ENCODE measurements at places on chromosomes 7 and 10.

- DNase-seq = no peak
Measured at GRCh38 chr7:134447383-134447782, 11.5 kb downstream of the AKR1B1 start.

- DNase-seq = peak; percentile 37
Measured at GRCh38 chr10:22615819-22616499, 98.4 kb downstream of the PIP4K2A start.

GRCh38 chr10:85067955-85068354 lies 739.6 kb downstream of the CCSER2 start:
- DNase-seq = no peak

- DNase-seq = no peak
Measured at GRCh38 chr7:81445462-81445861, 324.4 kb downstream of the HGF start.

- DNase-seq = no peak
Measured at GRCh38 chr10:13938950-13939349, 352.2 kb downstream of the PRPF18 start.

DNA sequence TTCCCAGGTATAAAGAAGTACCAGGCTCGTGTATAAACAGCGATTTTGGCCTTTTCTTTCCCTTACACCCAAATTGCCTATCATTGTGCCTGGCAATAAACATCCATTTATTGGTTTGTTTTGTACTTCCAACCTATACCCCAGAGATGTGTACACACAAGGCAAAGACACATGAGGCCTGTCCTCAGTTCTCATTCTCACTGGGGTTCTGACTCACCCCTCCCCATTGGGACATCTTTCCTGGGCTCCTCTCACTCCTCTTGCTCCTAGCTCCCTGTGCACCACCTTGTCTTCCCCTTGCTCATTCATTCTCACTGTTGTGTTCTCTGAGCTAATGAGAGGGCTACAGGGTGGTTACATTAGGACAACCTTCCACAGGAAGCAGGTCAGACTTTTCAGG lies 240.7 kb downstream of the ANK3 start:
- DNase-seq = no peak

DNA sequence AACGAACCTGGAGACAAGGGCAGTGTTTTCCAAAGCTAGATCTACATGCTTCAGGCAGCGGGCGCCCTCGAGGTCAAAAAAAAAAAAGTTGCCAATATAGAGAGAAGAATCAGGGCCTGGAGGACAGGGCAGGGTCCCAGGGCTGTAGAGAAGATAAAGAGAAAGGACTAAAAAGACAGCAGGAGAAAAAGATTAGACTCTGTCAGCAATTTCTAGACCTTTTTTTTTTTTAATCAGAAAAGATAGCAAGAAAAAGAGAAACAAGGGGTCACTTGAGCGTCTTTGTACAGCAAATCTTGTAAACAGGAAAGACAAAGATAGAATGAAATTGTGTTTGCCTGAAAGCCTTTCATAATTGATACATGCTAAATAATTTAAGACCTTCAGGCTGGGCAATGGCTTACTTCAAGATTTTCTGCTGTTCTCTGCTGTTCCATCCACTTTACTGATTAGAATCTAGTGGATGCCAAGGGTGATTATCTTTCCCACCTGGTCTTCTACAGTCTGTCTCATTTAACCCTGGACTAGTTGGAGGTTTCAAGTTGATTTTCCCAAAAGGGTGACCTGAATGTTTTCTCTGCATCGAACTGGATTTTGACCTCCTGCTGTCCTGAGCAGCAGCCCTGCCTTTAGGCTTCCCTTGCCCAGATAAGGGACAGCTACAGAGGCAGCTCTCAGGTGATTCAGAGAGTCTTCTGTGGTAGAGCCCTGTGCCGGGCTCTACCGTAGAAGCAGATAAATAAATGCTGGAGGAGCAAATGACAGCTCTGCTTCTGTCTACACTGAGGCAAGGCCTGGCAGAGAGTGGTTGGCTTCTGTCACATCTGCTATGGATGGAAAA lies 5.1 kb downstream of the LMOD2 start:
- no peak for DNase-seq

- DNase-seq = no peak
Measured at GRCh38 chr7:45189151-45189970, 31.8 kb downstream of the RAMP3 start.

DNA sequence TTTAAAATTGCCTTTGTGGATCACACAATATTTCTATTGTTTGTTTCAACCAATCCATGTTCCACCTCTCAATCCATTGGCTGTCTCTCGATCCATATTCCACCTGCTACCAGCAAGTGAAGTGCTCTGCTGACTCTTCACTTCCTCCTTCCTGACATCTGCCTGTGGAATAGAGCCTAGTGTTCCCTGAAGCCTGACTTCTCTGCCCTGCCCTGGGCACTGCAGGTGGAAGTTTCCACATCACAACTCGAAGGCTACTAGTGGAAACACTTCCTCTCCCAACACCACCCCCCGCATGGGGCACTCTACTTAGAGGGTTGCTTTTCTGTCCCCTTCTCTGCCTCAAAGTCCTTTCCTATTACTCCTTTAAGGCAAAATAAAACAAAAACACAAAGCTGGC lies 563.8 kb upstream of the IGFBP3 start:
- no peak for DNase-seq

DNA sequence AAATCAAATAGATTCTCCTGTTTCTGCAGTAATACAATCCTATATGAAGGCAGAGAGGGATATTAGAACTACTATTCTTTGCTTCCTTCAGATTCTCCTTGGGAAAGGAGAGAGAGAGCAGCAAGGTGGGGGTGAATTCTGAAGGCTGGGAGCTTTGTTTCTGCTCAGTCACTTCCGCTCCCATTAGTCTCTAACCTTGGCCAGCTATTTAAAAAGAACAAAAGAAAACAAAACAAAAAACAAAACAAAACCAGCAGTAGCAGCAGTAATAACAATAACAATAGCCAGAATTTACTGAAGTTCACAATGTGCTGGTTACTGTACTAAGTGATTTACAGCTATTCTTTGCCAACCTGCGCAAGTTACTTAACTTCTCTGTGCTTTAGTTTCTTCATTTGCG lies 9.9 kb downstream of the GPR85 start:
- no peak for DNase-seq

DNA sequence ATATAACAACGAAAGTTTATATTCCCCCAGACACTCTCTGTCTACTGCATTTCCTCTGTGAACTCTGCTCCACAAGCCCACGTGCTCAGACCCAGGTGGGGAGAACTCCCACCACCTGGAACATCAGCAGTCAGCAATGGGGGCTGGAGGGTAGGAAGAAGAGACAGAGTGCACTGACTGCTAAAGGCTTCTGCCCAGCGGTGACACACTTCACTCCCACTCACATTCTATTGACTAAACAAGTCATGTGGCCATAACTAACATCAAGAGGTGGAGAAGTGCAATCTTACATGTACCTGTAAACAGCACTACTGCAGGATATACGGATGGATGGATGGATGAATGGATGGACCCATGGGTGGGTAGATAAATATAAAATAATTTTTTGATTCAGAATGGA lies 122.2 kb downstream of the MPP7 start:
- no peak for DNase-seq

DNA sequence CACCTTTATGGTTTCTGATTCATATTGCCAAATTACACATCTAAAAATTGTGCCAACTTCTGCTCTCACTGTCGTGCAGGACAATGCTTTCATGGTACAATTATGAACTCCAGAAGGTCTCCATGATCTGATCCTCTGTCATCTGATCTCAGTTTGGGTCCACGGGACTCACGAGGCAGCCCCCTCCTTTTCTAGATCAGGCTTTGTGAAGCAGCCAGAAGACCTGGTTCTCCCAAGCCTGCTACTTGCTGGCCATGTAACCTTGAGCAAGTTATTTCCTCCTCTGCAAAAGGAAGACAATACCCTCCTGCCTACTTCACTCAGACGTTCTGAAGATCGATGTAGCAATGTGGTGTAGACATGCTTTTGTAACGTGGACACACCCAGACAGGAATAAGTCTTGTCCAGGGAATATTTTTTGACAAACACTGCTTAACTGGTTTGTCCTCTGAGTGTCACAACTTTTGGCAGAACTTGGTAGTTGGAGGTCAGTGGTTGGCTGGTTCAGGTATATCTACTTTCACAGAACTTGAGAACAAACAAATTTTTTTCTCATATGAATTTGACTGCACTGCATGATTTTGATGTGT lies 19.6 kb downstream of the CALML3 start:
- DNase-seq = no peak

GRCh38 chr7:72924386-72924732 lies 536 bp upstream of the POM121 start:
- DNase-seq = no peak

GRCh38 chr7:340200-340937 lies 50.4 kb downstream of the FOXL3 start:
- no peak for DNase-seq

GRCh38 chr7:142153400-142153799 lies 41.9 kb downstream of the MGAM2 start:
- no peak for DNase-seq

All from activated gamma-delta T cell treated with anti-CD3 and anti-CD28 coated beads, Interleukin-2, amount 50 U/mL, for 16 hours (primary cell).